ENCODE measurements at places on chromosomes 7 and 10.
A peak's percentile ranks its signal among the peaks of the same experiment; 100 is the strongest.

GRCh38 chr10:112755446-112756234 is 194.4 kb upstream of the TCF7L2 start:
- no peak for DNase-seq

DNA sequence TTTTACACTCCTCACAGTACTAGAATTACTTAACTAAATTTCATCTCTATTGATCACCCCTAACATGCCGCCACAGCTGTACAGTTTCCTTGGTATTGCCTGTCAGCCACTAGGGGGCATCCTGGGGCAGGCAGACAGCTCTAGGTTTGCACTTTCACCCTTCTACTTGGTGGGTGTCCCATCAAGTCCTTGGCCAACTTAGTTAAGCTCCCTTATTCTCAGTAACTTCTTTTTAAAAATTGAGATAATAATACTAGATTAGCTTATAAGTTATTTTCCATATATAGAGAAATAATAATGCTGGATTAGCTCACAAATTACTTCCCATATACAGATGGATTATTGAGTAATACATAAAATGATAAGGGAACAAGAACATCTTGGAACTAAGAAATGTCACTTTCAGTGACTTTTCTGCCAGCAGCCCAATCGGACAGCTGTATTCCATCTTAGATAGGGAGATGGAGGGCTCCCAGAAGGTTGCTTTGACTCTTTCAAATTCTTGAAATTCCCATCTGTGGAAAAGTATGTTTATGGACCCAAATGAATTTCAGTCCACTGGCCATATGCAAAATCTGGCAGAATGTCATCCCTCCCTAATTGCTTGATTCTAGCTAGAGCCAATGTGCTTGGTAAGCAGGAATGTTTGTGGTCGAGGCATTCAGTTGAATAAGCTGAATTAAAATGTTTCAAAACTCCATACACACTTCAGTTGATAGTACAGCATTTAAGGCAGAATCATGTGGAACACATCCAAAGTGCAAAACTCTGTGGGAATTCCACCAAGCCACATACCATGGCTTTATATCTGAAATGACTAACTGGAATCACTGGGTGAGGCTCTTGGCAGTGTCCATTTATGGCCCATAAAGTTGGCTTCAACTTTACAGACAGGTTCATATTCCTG is 309.7 kb downstream of the CSTF2T start:
- DNase-seq = no peak

DNA sequence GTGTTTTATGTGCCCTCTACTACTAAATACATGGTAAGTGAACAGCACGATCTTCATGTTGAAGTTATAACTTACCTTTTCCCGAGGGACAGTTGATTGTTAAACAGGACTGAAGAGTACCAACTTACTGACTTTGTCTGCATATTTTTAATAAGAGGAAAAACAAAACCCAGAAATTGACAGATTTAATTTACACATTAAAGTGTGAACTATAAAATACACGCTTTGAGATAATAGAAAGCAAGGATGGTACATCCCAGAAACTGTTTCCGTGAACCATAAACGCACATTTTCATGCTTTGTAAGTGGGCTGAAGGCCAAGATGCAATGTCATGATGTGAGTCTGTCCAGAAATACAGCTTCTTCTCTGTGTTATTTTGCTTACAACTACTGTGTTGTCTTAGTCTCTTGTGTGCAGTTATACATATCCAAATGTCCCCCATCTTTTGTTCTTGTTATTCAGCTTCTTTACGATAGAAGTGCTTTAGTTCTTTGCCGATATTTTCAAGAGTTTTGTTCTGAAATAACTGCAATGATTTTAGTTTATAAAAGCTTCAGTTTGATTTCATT is 190.1 kb downstream of the MLLT10 start:
- no peak for DNase-seq

DNA sequence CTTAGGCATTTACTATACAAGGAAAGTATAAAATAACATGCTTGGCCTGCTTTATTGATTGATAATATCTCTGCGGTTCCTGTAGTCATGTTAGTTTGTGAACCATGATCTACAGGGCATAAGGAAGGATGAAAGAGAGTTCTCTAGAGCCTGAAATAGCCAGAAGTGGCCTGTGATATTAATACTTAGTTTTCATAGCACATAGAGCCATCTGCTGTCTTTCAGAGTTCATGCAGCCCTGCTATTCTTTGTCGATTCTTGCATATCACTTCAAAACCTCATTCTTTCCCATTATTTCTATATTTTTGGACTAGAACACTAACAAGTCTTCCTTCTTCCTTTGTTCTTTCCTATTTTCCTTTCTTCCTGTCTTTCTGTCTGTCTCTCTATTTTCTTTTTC is 26.4 kb upstream of the PRKG1 start:
- DNase-seq = no peak

DNA sequence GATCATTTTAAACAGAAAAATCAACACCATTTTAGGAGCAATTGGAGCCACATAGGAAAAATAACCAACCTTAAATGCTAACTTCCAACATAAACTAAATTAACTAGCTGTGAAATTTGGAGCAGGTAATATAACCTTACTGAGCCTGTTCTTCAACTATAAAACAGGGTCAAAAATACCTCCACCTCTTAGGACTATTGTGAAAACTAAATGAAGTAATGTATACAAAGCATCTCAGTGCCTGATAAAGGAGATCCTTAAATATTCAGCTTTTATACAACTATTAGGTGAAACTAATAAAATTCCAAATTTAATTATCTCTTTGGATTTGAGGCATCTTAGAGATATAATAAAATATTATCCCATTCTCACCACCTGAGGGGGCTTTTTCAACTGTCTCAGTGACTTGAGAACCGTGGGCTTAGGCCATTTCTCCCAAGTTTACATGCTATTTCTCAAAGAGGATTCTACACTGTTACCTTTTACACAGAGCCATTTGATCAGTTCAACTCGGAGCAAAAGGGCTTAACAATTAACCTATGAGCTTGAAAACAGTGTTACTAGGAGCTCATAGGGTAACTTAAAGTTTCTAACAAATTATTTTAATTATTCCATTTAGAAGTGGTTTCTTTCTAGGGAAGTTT is 165.0 kb upstream of the ASAH2 start:
- no peak for DNase-seq

DNA sequence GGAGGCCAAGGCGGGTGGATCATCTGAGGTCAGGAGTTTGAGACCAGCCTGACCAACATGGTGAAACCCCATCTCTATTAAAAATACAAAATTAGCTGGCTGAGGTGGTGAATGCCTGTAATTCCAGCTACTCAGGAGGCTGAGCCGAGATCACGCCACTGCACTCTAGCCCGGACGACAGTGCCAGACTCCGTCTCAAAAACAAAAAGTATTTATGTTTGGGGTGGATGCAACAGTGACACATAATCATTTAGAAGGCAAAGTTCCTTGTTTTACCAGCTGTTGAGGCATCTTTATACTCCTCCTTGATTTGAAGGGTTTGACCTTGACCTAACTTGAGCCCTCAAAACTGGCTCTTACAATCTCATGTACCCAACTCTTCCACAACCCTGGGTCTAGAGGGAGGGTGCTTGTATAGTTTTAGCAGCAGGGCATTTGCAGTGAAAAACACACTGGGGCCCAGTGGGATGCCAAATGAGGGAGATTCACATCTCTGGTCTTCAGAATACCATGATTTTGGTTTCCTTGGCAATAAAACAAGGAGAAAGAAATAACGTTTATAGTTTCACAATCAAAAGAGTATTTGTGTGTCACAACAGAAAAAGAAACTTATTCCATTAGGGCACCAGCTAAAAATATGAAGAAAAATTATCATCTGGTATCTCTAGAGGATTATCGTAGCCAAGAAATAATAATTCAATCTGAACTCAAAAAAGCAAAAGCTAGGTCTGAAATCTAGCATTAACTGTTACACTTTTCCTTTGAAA is 14.2 kb upstream of the TMEM254 start:
- DNase-seq = no peak

DNA sequence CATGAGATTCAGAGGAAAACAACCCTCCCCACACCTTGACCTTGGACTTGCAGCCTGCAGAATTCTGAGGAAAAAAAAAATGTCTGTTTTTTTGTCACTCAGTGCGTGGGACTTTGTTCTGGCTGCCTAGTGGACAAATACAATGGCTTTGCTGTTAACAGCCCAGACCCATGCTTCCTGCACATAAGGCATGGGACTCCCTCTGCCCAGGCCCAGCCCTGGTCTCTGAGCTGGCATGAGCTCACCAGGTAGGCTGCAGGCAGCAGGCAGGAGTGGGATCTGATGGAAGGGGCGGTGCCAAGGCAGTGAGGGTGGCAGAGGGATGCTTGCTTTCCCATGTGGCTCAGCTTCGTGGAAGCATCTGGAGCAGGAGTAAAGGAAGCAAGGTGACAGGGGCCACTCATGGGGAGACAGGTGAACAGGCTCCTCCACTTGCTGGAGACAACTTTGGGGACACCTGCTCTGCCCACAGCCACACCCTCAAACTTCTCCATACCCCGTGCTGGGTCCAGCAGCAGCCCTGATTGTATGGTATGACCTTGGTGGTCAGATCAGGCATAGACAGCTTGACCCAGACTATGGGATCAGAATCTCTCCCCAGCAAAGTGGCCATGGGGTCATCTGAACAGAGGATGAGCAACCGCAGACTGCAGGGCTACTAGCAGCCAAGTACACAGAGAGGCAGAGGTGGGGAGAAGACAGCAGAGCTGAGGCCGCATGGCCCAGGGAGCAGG is 27.0 kb downstream of the ANXA8 start:
- DNase-seq = no peak

DNA sequence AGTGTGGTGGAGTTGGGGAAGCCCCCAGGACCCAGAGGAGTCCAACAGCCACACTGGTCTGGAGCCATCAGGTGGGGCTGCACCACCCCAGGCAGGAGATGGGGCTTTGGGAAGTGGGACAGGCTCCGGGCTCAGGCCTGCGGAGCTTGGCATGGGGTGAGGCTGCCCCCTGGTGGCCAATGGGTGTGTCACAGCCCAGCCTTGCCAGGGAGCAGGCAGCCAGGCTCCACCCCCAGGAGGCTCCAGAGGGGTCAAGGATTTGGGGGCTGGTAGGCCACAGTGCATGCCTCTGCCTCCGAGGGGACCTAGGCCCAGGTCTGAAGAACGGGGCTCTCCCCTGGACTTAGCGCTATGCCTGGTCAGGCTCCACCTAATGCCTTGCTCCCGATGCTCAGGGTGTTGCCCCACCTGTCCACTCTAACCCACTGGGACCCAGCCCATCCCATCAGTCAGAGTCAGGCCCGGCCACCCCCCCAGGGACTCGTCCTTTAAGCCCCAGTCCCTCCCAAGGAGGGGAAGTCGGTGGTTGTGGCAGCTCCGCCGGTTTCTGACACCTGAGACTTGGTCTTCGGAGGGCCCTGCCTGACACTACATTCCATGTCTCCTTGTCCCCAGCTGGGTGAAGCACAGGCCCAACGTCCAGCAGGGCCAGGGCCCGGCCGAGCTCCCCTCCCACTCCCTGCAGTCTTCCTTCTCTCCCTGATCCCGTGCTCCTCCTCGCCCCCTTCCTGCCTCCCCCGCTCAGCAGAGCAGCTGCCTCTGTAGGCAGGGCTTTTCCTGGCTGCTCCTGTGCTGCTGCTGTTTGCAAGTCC is 11.3 kb upstream of the SAMD8 start:
- peak; percentile 55 for DNase-seq

DNA sequence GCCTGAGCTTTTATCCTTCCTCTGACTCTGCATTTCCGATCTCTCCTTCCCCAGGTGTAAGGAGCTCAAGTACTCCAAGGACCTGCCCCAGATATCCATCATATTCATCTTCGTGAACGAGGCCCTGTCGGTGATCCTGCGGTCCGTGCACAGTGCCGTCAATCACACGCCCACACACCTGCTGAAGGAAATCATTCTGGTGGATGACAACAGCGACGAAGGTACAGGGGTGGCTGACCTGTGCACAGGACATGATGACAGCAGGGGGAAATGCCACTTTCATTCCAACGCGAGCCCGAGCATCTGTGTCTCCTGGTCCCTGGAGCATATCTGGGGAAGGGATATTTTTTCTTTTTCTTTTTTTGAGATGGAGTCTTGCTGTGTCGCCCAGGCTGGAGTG is 256.2 kb downstream of the GALNT17 start:
- no peak for DNase-seq

- no peak for DNase-seq
Measured at GRCh38 chr10:2836921-2837662, 230.3 kb upstream of the PFKP start.

DNA sequence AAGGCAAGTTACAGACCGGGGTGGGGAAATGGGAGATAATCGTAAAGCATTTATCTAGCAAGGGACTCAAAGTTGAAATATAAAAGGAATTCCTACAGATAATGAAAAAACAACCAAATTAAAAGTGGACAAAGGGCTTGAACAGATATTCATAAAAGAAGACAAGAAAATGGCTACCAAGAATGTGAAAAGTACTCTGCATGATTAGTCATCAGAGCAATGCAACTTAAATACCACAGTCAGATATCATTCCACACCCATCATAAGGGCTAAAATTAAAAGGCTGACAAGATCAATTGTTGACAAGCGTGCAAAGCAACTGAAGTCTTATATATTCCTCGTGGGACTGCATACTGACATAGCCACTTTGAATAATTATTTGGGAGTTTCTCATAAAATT is 124.6 kb upstream of the RSU1 start:
- DNase-seq = no peak

DNA sequence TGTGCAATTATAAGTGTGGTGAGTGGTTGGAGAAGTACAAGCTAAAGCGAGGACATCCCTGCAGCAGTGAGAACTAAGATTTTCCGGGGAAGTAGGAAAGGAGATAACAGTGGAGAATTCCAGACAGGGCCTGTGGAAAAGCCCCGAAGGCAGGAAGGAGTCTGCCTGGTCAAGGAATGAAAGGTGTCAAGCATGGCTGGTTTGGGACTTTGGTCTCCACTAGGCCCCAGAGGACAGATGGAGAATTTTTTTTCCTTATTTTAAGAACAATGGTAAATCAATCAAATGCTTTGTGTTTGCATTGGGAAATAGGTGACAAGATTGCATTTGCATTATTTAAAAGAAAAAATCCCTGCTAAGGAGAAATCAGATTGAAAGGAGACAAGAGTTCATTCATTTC is 3.2 kb upstream of the CEP55 start:
- DNase-seq = no peak

DNA sequence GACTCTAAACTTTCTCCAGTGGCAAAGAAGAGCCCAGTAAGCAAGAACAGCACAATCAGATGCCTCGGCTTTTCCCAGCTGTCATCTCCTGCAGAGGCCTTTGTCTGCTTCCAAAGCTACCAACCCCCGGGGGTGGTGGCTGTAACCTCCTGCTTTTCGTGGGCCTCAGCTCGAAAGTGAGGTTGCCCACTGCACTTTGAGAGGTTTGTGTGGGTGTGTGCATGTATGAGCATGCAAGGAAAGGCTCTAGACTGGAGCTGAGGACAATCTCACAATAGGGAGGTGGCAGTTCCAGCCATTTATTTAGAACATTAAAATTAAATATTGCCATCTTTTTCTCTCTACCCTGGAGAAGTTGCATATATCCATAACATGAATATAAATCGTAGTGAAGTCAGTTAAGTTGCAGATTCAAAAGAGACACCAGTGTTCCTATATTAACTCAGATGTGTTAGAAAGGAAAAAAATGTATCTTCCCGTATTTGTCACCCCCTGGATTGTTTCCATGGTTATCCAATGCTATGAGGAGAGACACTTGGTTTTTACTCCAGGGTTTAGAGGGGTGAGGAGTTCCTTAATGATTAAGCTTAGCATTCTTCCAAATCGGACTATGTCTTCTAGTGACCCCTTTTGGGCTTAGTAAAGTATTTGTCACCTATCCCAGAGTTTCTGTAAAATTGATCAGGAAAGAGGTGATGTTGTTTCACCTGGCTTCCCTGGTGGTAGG is 781.1 kb downstream of the INHBA start:
- DNase-seq = no peak

All from stimulated activated CD8-positive, alpha-beta memory T cell treated with anti-CD3 and anti-CD28 coated beads, Interleukin-7, amount 100 ng/mL, for 1 hour (primary cell).